Right renal cortex interstitium (tissue), 3 donors: ENCODE measurements at places on chromosomes 1 and 21.
A peak's percentile ranks its signal among the peaks of the same experiment; 100 is the strongest.

DNA sequence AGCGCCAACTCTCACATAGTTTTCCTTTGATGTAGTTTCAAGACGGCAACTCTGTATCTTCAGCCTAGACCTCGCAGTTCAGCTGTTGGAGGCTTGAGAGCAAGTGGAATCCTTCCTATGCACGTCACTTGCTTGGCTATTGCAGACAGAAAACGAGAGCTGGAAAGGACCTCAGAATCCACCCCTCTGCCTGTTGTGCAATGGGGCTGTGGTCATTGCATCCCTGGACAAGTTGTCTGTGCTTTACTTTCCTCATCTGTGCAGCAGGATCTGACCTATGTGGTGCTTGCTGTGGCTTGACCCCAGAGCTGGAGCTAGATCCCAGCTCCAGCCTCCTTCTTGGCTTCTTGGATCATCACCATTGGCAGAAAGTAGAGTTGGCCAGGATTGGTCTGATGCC is 50.0 kb upstream of the IGSF21 start:
- no peak for DNase-seq

DNA sequence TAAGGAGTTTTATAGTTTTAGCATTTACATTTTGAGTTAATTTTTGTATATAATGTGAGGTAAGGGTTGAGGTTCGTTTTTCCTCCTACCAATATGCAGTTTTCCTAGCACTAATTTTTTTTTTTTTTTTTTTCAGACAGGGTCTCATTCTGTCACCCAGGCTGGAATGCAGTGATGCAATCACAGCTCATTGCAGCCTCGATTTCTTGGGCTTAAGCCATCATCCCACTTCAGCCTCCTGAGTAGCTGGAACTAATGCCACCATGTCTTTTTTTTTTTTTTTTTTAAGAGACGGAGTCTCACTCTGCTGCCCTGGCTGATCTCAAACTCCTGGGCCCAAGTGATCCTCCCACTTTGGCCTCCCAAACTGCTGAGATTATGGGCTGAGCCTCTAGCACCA is 2.5 kb upstream of the UBASH3A start:
- DNase-seq, result no peak

- no peak for DNase-seq
Observed at GRCh38 chr1:163163881-163164582, 38.7 kb downstream of the RGS5 start.

DNA sequence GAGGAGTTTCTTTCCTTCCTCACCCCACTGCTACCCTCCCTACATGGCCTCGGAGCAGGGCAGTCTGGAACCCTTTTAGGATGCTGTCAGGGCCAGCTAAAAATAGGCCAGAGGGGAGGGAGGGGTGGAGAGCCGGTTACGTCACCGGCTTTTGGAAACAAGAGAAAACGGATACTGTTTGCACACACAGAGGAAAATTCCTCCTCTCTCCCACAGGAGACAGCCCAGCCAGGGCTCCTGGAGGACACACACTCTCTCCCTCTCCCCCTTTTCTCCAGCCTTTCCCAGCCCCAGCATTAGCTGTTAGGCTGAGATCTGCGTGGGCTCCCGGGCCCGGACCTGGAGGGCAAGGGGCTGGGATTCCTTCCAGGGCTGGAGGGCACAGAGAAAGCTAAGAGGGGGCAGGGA is 20.0 kb upstream of the ALDH4A1 start:
- peak; percentile 82 for DNase-seq

GRCh38 chr1:43703836-43704235 is 3.5 kb upstream of the ST3GAL3 start:
- no peak for DNase-seq

DNA sequence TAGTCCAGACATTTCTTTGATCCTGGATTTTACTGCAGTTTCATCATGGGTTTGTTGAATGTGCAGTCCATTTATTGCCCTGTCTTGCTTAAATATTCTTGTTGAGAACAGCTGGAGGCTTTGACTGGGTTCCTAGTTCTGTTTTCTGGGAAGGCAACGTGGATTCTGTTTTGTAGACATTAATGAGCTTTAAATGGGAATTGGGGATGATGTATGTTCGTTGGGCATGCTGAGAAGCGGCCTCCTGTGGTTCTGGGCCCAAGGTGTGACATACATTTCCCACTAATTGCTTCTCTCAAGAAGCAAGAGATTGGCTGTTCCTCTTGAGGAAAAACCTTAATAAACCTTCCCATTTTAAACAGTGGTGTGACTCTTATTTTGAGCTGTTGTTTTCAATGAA is 22.9 kb downstream of the INKA2 start:
- no peak for DNase-seq

GRCh38 chr1:152185544-152186391 is 26.7 kb upstream of the RPTN start:
- DNase-seq, result no peak

DNA sequence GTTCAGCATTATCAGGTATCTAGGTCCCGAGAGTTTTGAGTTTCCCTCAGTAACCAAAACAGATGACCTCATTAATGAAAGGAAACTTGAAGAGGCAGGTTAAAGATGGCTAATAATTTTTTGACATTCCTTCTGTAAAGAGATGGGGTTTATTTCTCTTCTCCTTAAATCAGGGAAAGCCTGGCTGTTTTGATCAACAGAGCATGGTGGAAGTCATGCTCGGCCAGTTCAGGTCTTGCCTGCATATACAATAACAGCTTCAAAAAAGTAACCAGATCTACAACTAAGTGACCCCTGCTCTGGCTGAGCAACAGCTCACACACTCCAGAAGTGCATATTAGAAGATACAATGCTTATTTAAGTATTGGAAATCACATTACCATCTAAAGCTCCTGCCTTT is 36.6 kb upstream of the POU2F1 start:
- DNase-seq, result peak; percentile 58
